ENCODE measurements at places on chromosomes 16 and 17.
A peak's percentile ranks its signal among the peaks of the same experiment; 100 is the strongest.

GRCh38 chr17:8116776-8117175 is 1.5 kb downstream of the ALOXE3 start:
- DNase-seq, result no peak

DNA sequence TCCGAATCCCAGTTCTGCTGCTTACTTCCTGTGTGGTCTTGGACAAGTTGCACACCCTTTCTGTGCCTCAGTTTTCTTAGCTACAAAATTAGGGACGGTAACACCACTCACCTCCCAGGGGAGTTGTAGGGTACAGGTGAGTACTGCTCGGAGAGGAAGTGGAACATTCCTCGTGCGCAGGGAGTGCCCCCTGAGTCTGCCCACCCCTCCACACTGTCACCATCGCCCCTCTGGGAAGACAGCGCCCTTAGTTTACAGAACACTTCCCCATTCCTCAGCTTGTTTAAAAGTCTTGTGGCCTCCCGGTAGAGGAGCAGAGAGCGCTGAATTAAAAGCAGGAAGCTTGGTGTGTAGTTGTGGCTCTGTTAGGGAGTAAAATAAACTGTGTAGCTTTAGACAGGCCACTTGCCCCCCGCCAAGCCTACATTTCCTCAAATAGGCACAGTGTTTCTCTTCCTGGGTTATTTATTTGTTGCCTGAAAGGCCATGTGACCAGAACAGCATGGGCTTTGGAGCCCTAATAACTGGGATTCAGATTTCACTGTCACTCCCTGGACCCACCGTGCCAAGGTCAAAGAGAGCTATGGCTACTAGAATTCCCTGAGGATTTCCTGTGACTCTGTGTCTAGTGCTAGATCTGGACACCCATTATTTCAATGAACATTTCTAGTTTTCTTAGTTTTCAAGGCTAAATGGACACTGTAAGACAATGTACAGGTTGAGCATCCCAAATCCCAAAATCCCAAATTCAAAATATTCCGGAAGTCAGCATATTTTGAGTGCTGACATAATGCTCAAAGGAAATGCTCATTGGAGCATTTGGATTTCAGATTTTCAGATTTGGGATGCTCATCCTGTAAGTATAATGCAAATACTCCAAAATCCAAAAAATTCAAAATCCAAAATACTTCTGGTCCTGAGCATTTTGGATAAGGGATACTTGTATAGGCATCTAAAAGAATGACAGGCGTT is 372.5 kb downstream of the SNX29 start:
- DNase-seq, result no peak

- DNase-seq, result no peak
These were observed 115.9 kb downstream of the SEC14L1 start for GRCh38 chr17:77256710-77257109.

- peak; percentile 50 for DNase-seq
These were observed 29.7 kb upstream of the ZNF750 start for GRCh38 chr17:82869536-82869935.

- DNase-seq, result no peak
These were observed 22.2 kb upstream of the PIK3R6 start for GRCh38 chr17:8889458-8890210.

DNA sequence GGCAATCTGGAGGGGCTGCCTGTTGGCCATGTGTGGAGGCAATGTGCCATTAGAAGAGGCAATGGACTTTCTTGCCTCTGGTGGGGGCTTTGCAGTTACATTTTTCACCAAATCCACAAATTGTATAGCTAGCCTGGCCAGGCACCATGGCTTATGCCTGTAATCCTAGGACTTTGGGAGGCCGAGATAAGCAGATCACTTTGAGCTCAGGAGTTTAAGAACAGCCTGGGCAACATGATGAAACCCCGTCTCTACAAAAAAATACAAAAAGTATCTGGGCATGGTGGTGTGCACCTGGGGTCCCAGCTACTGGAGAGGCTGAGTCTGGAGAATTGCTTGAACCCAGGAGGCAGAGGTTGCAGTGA is 2.7 kb upstream of the RNF112 start:
- no peak for DNase-seq

- DNase-seq, result no peak
These were observed 28.6 kb downstream of the TPSG1 start for GRCh38 chr16:1196494-1196893.

DNA sequence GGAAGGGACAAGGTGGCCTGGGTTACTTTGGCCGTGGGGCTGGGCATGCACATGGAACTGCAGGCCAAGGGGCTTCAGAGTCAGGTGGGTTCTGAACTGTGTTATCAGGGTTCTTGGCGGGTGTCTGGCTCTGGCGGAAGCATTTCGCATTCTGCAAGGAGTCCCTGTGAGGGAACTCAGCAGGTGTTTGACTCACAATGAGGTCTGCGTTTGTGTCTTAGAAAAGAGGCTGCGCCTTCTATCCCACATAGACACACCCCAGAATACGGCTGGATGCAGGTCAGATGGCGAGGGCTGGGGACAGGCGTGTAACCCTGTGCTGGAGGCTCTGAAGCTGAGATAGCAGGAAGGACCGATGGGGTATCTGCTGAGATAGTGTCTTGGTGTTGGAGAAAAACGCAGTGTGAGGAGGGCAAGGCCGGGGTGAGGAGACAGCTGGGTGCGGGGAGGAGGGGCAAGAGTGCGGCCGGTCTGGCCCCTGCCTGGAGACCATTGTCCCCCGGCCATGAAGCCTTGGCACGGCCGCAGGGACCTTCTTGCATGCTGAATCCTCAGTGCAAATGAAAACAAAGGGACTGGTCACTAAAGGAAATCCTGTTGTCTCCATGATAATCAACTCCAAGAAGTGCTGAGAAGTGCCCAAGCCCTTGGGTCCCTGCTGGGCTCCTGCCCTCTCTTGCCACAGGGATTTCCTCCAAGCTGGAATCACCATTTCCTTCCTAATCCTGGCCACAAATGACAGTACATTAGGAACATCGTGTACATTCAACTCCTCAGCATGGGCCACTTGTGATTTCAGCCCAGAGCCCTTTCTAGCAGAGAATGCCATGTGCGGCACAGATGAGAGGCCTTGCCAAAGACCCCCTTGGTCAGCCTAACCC is 22.8 kb upstream of the MTSS2 start:
- no peak for DNase-seq

DNA sequence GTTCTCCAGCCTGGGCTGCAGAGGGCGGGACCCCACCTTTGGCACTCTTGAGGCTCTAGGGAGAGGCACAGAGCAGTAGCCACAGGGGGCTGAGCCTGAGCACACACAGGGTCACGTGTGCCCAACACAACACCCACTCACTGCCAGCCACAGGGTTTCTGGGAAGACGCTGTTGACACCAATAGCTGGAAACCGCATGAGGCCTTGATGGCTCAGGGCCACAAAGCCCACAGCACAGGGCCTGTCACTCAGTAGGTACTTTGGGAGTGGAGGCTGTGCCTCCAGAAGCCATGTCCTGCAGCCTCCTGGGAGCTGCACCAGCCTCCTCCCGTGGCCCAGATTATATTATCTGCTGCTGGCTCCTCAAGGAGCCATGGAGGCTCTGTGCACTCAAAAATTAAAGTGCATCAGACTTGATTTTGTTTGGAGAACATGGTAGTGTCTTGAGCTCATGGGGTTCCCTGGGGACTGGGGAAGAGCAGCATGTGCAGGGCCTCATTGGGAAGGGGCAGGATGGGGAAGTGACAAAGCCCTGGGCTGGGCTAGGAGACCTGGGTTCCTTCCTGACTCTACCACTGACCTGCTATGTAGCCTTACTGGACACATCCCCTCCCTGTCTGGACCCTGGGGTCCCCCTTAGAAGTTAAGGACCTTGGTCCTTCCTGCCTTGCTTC is 12.5 kb upstream of the SREBF1 start:
- DNase-seq, result peak; percentile 95

DNA sequence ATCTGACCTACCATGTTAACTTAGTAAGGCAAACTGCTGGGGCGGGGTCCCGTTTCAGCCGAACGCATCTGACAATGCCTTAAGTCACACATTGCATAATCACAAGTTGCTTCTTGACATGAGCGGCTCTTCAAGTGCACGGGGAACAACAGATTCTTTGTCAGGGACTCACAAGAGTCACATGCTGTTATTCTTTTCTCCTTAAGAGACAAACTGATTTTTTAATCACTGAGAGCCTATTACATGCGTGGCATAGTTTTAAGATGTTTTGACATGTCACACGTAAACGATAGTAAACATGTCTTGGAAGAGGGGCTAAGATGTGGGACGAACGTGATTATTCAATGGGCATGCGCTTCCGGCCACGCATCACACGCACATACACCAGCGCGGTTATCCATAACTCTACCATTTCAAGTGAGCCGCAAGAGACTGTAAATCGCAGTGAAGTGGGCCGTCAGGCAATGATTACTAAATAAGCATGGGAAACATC is 63.4 kb downstream of the ADCY9 start:
- DNase-seq, result no peak

- DNase-seq, result no peak
These were observed 7.5 kb upstream of the UMOD start for GRCh38 chr16:20359997-20360396.

DNA sequence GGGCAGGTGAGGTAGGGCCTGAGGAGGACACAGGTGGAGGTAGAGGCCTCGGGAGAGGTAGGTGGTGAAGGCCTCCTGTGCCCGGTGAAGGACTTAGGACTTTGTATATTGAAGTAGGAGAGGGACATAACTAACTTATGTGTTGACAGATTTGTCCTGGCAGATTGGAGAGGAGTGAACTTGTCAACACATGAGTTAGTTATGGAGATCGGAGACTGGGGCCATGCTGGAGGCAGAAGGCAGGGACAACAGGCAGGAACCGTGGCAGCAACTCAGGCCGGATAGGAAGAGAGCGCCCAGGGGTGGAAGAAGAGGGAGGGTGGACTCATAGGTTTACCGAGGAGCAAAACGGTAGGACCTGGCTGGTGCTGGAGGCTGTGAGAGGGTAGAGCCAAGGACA is 18.4 kb downstream of the GLP2R start:
- no peak for DNase-seq

GRCh38 chr17:80816241-80817103 is 175.2 kb upstream of the CHMP6 start:
- peak; percentile 73 for DNase-seq

DNA sequence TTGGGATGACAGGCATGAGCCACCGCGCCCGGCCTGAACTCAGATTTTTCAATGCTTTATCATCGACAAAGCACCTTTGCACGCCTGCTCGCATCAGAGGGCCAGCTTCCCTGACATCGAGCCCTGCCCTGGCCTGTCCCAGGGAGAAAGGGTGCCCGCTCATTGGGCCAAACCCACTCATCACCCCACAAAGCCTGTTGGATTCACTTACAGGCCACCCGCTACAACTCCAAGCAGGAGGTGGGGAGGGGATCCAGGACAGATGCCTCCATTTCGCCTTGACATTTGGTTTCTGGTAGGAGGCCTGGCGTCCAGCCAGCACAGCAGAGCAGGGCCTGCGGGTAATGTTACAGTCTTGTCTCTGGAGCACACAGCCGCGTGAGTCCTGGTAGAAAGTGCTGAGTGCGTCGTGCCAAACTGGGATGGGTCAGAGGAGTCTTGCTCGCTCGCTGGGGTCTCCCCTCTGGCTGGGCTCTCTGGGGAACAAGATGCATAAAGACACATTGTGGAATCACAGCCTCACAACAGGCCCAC is 19.8 kb downstream of the SMTNL2 start:
- DNase-seq, result no peak

GRCh38 chr16:60763869-60764268 is 1272.4 kb downstream of the CDH8 start:
- DNase-seq, result no peak

GRCh38 chr17:42518046-42518754 is 17.8 kb upstream of the NAGLU start:
- DNase-seq, result peak; percentile 95

DNA sequence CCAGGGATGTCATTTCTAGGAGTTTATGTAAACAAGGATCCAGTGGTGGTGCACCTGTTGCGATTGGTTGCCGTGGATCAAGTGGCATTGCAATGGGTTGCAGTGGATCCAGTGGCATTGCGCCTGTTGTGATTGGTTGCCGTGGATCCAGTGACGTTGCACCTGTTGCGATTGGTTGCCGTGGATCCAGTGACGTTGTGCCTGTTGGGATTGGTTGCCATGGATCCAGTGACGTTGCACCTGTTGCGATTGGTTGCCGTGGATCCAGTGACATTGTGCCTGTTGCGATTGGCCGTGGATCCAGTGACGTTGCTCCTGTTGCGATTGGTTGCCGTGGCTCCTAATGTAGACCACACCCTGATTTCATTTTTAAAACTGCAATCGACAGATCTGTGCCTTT is 56.2 kb upstream of the CRISPLD2 start:
- no peak for DNase-seq

- no peak for DNase-seq
These were observed 25.1 kb downstream of the ALDH3A2 start for GRCh38 chr17:19673623-19674022.

- peak; percentile 76 for DNase-seq
These were observed 83.0 kb upstream of the CDC42EP4 start for GRCh38 chr17:73394512-73395450.

DNA sequence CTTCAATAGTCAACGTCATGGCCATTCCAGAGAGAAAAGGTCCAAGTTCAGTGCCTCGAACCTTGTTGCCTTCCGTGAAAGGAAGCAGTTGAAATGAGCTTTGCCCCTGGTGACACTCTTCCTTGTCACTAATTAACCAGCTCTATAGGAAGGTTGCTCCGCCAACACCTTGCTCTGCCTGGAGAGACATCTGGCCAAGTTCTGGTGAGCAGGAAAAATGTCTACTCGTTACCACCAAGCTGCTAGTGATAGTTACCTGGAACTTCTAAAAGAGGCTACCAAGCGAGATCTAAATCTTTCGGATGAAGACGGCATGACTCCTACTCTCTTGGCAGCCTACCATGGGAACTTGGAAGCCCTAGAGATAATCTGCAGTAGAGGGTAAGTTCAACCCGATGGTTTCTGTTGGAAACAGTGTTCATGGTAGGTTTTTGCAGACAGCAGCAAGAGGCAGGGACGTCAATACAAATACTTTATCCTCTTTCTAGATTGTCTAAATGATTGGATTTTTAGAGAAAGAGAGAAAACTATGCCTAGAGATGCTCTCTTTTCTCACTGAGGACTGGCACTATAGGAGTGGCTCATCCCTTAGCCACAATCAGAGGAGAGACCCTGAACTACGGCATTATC is at the start of gene ANKS4B:
TSS of gene ANKS4B (plus strand) at position 179 of the 630 bp plus-strand sequence. CDS start at position 218, 39 bp downstream.
- DNase-seq, result no peak

GRCh38 chr17:30000755-30001257 is 59.4 kb downstream of the EFCAB5 start:
- no peak for DNase-seq

- DNase-seq, result no peak
These were observed 78.3 kb downstream of the RMI2 start for GRCh38 chr16:11423315-11424117.

DNA sequence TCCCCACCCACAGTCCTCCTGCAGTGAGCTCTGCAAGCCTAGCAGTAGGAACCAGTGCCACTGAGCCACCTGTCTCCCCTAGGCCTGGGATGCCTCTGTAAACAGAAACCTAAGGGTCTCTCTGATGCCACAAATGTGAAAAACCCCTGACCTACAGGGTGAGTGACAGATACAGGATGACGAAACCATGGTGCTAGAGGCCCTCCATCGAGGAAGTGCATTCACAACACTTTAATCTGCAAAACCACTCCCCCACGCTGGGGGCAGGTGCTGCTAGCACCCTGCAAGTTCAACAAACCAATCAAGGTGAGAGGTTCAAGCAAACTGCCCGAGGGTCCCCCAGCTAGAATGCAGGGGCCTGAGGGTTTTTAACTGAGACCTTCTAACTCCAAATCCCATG is 59.5 kb downstream of the CDYL2 start:
- DNase-seq, result no peak

GRCh38 chr16:79571065-79571902 is 29.3 kb downstream of the MAF start:
- DNase-seq, result no peak

- DNase-seq, result no peak
These were observed 35.0 kb downstream of the CRISPLD2 start for GRCh38 chr16:84854759-84855158.

All from posterior vena cava (tissue), 2 donors.